ENCODE measurements at places on chromosomes 6 and 20.

- H3K27ac ChIP-seq, result peak overlapping the region; percentile 84
- DNase-seq, result peak; percentile 63
- no peaks in the 10 kb centered on the region for H3K27me3 ChIP-seq
- peak overlapping the region; percentile 94 for H3K4me3 ChIP-seq
- peaks cover 51% of the 10 kb centered on the region for H3K4me1 ChIP-seq
These were observed 526 bp downstream of the SOD2 start for GRCh38 chr6:159692303-159693127.

GRCh38 chr6:26401389-26401986 lies 587 bp upstream of the BTN3A1 start:
- H3K27me3 ChIP-seq, result no peaks in the 10 kb centered on the region
- no peak for DNase-seq
- H3K4me3 ChIP-seq, result peak overlapping the region; percentile 99
- H3K27ac ChIP-seq, result peak overlapping the region; percentile 89
- H3K4me1 ChIP-seq, result peaks cover 39% of the 10 kb centered on the region
- peaks cover 17% of the 10 kb centered on the region for H3K36me3 ChIP-seq

- H3K27ac ChIP-seq, result no peak overlapping the region
- no peak for DNase-seq
- peaks cover 26% of the 10 kb centered on the region for H3K36me3 ChIP-seq
- H3K4me3 ChIP-seq, result peak overlapping the region; percentile 48
These were observed 3.9 kb downstream of the ATXN1 start for GRCh38 chr6:16757332-16757731.

- no peaks in the 10 kb centered on the region for H3K4me1 ChIP-seq
- H3K4me3 ChIP-seq, result no peak overlapping the region
- no peak overlapping the region for H3K27ac ChIP-seq
- H3K27me3 ChIP-seq, result peaks cover 9% of the 10 kb centered on the region
- H3K36me3 ChIP-seq, result no peaks in the 10 kb centered on the region
These were observed 213.7 kb upstream of the CITED2 start for GRCh38 chr6:139588076-139588639.

Data from CD4-positive, CD25-positive, alpha-beta regulatory T cell (primary cell).